ENCODE measurements at places on chromosomes 7 and 10. TPM values are rescaled to one million over a fixed set of nuclear protein-coding genes. Genes with fewer than 3 reads are reported as not detected.

DNA sequence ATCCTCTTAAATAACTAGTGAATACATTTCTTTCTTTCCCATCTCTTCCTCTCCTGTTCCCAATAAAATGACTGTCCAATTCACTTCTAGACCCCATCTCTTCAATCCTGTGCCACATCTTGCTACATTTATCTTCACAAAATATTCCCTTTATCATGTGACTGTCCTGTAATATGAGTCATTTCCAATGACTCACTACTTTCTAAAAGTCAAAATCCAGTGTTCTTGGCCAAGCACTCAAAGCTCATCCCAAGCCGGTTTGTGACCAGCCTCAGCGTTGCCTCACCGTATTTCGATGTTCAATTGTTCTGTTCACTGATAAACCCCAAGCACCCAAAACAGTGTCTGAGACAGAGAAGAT lies 104.7 kb downstream of the PARD3 start:
- no peak for DNase-seq

DNA sequence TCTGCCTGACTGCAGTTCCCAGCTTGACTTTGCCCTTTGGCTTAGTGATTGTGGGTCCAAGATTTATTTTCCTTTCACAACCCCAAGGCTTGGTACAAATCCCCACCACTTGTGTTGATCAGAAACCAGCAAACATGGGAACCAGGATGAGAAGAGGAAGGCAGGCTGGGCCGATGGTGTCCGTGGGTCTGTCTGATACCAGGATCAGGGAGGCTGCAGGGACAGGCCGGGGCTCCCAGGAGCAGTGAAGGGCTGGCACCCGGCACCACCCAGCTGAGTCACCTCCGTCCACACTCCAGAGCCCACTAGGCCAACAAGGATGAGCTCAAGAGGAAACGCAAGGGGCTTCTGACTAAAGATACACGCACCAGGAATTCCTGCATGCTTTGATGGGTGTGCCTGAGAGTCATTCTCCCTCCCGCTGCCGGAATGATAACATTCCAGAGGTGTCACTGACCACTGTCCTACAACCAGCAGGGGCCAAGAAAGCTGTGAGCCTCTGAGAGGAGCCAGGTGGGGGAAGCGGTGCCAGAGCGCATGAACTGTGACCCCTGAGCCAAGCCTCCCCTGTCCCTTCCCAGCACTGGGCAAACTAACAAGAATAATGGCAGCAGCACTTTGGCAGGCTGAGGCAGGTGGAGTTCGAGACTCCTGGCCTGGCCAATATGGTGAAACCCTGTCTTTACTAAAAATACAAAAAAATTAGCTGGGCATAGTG lies 29.2 kb upstream of the PROSER2 start:
- no peak for DNase-seq

GRCh38 chr7:44201813-44202212 lies 1.0 kb downstream of the YKT6 start:
- no peak for DNase-seq

GRCh38 chr7:53229202-53229601 lies 193.8 kb downstream of the POM121L12 start:
- no peak for DNase-seq

DNA sequence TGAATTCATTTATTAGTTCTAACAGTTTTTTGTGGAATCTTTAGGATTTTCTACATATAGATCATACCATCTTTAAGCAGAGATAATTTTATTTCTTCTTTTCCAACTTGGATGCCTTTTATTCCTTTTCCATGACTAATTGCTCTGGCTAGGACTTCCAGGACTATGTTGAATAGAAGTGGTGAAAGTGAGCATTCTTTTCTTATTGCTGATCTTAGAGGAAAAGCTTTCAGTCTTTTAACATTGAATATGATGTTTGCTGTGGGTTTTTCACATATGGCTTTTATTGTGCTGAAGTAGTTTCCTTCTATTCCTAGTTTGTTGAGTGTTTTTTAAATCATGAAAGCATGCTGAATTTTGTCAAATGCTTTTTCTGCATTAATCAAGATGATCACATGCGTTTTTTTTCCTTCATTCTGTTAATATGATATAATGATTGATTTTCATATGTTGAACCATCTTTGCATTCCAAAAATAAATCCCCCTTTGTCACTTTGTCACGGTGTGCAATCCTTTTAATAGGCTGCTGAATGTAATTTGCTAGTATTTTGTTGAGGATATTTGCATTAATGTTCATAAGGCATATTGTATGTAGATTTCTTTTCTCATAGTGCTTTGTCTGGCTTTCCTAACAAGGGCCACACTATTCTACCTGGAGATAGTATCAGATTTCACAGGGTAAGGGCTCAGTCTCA lies 92.9 kb downstream of the ZNF467 start:
- no peak for DNase-seq

- no peak for DNase-seq
Observed at GRCh38 chr7:125572414-125572813, 642.8 kb upstream of the POT1 start.

DNA sequence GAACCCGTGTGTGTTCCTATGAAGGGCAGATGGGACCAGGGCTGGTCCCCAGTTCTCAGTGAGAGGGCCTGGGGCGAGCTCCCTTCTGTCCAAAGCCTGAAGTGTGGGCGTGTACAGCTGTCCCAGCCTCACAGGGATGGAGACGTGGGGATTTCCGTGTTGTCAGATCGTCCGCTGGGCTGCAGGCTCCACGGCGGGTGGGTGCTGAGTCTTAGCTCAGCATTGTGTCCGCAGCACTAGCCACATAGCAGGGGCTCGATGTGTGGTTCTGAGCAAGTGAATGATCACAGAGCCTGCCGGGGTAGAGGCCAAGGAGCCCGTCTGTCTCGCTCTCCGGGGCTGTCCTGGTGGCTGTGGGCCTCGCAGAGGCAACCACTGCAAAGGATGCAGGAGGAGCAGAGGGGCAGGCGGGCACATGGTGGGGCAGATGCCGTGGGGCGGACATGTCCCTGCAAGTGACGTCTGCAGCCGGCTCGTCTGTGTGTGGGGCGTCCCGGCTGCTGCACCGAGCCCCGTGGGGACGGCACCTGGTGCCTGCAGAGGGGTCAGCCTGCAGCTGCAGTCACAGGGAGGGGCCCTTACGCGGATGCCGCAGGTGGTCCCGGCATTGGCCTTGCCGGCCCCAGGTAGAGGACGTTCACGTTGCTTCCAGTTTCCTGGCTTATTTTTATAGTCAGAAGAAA lies 30.9 kb downstream of the FAM20C start:
- DNase-seq, result no peak

- DNase-seq, result no peak
Observed at GRCh38 chr7:13986208-13986607, 3.3 kb downstream of the ETV1 start.

GRCh38 chr7:114539575-114539974 lies 125.0 kb downstream of the FOXP2 start:
- DNase-seq, result no peak

DNA sequence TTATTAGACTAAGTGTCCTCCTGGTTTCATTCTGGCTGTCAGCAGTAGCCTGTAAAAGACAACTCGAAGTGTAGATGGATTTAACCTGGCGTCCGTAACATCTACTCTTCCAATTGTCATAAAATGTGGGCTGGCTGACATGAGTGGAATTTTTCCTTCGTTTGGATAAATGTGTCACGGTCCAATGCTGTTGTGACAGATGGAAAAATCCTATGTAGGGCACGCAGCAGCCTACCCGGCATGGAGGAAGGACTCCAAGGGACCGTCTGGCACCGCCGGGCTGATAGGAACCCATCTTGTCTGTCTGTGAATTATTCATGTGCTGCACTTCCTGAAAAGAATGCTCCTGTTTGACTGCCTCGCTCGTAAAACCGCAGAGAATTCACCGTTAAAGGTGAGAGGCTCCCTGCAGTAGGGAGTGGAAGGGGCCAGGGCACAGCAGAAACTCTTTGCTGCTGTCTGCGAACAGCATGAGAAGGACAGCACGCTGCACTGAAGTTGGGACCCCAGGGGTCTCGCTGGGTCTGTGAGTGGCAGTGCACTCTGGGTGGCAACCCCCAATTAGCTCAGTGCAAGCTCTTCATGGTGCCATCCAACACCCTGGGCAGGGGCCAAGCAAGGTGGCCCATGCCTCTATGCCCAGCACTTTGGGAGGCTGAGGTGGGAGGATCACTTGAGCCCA lies 1.6 kb upstream of the ORAI2 start:
- DNase-seq, result no peak

The MPP7 gene
- 38.3 TPM for total RNA-seq

The SEMA3E gene
- 4.1 TPM for total RNA-seq

The BICC1 gene
- 10.9 TPM for total RNA-seq

Measured in left lung (tissue), 14 donors.